ENCODE measurements at places on chromosomes 1 and 21. TPM values are rescaled to one million over a fixed set of nuclear protein-coding genes. Genes with fewer than 3 reads are reported as not detected.

Gene CFAP74
- not detected for total RNA-seq

Gene KRTAP10-4
- not detected for total RNA-seq

Gene C1orf185
- total RNA-seq = not detected

Gene OR10Z1
- not detected for total RNA-seq

Gene CASP9
- total RNA-seq = 6.9 TPM

Gene LRRC52
- total RNA-seq = not detected

Gene SLC6A17
- 0.97 TPM for total RNA-seq

Gene IQGAP3
- total RNA-seq = 7.7 TPM

Gene ZBTB8B
- total RNA-seq = not detected

Gene KCNT2
- total RNA-seq = 4.7 TPM

Gene LCA5L
- 0.97 TPM for total RNA-seq

Gene SRSF11
- 162 TPM for total RNA-seq
